ENCODE measurements at places on chromosomes 16 and 17. TPM values are rescaled to one million over a fixed set of nuclear protein-coding genes. Genes with fewer than 3 reads are reported as not detected.

GRCh38 chr17:77887464-77888241 lies 70.8 kb upstream of the TNRC6C start:
- peak; percentile 96 for DNase-seq

- DNase-seq, result no peak
Observed at GRCh38 chr16:67544844-67545664, 16.4 kb downstream of the RIPOR1 start.

Gene KRTAP4-4
- not detected for total RNA-seq

DNA sequence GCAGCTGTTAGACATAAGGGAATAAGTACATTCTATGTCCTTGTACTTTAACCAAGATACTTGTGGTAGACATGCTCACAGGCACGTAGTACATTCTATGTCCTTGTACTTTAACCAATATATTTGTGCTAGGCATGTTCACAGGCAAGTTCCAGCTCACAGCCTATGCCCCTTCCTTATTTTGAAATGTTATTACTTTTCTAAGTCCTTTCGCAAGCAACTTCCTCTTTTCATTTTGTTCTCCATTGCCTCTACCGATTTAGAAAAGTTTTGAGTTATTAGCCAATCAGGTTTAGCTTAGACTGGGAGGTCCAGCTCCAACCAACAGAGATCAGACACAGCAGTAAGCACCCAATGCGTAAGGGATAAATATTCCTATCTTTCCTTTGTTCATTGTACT lies 60.1 kb upstream of the NUDT7 start:
- DNase-seq, result no peak

DNA sequence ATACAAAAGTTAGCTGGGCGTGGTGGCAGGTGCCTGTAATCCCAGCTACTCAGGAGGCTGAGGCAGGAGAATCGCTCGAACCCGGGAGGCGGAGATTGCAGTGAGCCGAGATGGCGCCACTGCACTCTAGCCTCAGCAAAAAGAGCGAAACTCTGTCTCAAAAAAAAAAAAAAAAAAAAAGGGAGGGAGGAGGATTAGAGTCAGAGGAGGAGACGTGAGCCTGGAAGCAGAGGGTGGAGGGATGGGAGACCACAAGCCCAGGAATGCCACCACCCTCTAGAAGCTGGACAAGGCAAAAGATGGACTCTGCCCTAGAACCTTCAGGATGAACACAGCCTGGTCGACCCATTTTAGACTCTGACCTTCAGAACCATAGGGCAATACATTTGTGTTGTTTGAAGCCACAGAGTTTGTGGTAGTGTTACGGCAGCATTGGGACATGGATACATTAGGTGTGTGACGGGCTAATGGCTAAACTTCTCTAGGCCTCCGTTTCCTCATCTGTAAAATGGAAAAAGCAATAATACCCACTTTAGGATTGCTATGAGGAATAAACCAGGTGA lies 2.1 kb upstream of the SMIM22 start:
- no peak for DNase-seq

DNA sequence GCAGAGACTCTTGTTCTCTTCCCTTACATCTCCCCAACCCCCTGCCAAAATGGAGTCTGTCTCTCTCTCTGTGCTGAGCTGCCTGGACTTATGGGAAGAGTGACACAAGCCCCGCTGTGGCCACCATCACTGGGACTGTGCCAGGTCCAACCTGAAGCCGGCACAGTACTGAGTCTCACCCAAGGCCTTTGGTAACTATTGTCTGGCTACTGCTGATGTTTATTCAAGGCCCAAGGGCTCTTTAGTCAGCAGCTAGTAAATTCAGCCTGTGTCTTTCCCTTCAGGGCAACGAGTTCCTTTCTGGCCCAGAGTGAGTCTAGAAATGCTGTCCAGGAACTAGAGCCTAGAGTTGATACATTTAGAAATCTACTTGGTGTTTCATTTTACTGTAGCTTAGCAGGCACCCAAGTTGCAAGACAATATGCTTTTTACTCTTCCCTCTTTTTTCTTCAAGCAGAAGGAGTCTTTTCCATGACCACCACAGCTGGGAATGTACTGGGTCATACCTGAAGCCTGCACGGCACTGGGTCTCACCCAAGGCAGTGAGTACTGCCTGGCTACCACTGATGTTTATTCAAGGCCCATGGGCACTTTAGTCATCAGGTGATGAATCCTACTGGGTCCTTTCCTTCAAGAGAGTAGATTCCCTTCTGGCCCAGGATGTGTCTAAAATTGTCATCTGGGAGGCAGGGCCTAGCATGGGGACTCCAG lies 17.7 kb downstream of the EFCAB5 start:
- DNase-seq, result no peak

DNA sequence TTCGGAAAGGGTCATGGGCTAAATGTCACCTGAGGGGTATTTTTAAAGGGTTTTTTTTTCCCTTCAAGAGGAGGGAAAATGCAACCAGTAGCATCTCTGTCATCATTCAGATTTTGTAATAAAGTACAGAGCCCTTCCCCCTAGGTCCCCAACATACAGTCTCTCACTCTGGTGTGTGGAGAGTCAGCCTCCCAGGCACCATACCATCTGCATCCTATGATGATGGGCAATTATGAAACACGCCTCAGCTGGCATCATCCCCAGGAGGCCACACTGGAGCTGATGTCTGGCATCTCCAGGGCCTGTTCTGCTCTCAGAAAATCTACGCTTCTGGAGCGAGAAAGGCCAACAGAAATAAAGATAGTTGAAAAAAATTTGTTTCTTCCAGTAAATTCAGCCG lies 32.0 kb downstream of the TBX4 start:
- no peak for DNase-seq

Gene C16orf89
- total RNA-seq, result 12.2 TPM

DNA sequence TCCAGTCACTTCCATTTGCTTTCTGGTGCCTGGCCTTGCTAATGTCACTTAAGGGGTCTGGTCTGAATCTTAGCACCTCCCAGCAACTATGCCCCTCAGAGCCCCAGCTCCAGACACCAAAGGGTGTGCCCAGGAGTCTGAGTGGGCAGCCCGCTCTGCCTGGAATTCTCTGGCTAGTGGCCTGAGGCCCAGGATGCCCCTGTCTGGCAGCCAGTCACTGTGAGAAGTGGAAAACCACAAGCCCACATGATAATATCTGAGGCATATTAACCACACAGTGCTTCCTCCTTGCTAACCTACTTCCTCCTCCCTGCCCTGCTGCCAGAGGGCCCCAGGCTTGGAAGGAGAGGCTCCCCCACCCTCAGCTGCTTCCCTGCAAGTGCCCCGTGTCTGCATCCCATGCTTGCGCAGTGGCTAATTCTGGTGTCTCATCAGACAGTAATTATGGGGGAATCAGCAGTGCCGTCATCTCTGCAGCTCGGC lies 14.0 kb downstream of the SRCIN1 start:
- DNase-seq, result no peak

DNA sequence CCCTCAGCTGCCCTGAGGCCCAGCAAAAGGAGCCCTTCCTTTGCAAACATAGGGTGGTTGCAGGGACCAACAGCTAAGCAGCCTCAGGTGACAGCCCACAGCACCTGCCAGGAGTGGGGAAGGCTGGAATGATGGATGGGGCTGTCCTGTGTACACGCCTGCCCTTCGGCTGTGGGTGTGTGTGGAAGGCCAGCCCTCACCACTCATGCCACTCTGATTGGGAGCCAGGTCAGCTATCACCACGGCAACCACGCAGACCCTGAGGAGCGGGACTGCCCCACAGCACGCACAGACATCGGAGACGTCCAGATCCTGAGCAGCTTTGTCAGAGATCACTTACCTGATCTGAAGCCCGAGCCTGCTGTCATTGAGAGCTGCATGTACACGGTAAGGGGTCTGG lies 11.9 kb downstream of the PIPOX start:
- no peak for DNase-seq

GRCh38 chr16:23072769-23073549 lies 76.3 kb downstream of the USP31 start:
- DNase-seq, result no peak

GRCh38 chr17:63437287-63438091 lies 8.6 kb downstream of the CYB561 start:
- no peak for DNase-seq

DNA sequence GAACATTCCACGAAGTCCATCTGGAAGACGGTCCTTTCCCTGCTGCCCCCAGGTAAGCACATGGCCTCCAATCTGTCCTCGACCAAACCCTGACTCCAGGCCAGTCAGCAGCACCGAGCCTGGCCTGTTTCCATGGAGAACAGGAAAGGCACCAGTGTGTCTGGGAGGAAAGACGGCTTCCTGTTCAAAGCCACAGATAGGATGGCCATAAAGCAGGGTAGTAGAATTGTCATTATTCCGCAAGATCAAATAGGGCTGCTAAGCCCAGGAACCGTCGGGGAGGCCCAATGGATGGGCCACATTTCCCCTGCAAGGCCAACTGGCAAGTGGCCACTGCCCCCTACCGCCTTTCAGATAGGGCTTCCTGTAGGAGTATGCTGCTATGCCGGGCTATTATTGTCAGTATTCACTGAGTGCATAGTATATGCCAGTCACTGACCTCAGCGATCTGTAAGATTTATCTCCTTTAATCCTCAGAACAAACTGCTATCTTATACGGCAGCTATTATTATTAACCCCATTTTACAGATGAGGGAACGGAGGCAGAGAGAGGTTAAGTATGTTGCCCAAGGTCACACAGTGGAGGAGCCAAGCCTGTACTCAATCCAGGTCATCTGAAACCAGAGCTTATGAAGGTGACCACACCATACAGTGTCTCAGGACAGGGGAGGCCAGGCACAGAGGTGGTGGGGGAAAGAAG lies 23.0 kb upstream of the PLCG2 start:
- no peak for DNase-seq

Gene RASL10B
- total RNA-seq, result 3.9 TPM

Gene KRT33B
- total RNA-seq, result not detected

DNA sequence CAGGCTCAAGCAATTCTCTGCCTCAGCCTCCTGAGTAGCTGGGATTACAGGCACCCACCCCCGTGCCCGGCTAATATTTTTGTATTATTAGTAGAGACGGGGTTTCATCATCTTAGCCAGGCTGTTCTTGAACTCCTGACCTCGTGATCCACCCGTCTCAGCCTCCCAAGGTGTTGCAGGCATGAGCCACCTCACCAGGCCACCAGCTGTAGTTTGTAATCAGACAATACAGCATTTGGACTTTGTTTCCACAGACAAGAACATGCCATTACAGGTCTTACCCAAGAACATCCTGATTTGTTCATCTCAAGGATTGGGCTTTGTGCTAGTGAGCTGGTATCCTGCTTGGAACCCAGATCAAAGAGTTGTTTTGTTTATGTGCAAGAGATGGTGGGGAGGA lies 30.1 kb downstream of the C17orf100 start:
- no peak for DNase-seq

GRCh38 chr17:22512506-22512905 lies 820.2 kb downstream of the KCNJ18 start:
- no peak for DNase-seq

Gene EPOP
- 0.36 TPM for total RNA-seq

GRCh38 chr16:54265575-54266107 lies 20.9 kb downstream of the IRX3 start:
- no peak for DNase-seq

DNA sequence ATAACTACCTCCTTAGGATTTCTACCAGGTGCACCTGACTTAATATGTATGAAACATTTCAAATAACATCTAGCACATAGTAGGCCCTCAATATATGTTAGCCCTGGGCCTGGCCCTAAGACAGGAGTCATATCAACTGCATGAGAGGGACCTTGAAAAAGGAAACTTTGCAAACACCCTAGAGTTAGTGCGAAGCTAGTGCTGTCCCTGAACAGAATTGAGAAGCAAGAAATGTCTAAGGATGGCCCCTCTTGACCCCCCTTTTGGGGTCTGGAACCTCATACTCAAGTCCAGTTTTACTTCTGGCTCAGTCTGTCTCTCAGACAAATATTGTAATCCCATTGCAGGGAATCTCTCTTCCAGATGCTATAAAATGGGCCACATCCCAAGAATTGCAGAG lies 80.5 kb downstream of the CBLN1 start:
- no peak for DNase-seq

DNA sequence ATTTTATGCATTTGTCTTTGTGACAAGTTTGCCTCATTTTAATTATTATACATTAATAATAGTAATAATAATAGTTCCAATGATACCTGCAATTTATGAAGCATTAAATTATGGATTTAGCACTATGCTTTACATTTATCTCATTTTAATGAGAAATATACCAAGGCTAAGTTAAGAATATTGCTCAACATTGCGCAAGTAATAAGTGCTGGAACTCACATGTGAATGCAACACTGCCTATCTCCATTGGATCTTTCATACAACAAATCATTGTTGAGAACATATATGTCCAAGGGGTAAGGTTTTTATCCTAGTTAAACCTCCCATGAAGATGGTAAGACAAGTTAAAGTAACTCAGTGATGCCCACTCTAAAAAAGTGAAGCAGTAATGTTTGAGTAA lies 703.7 kb upstream of the SOX9 start:
- no peak for DNase-seq

Gene TBC1D16
- total RNA-seq, result 21.9 TPM

DNA sequence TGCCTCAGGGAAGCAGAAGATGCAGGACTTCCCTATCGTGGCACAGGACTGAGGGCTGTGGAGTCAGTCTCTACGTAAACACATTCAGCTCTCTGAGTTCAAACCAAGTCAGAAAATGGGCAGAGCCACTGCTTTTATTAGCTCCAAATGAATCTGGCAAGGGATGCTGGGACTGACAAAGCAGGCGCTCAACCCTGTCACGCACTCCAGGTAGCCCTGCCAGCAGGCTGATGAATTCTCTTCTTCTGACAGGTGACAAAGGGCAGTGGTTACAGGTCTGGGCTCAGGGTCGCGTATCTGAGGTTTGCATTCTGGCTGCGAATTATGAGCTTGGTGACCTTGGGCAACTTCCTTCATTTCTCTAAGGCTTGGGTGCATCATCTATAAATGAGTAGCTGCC lies 9.4 kb downstream of the RPH3AL start:
- peak; percentile 52 for DNase-seq

GRCh38 chr16:30715750-30716445 lies 16.9 kb downstream of the SRCAP start:
- no peak for DNase-seq
